ENCODE measurements at places on chromosomes 16 and 17.

DNA sequence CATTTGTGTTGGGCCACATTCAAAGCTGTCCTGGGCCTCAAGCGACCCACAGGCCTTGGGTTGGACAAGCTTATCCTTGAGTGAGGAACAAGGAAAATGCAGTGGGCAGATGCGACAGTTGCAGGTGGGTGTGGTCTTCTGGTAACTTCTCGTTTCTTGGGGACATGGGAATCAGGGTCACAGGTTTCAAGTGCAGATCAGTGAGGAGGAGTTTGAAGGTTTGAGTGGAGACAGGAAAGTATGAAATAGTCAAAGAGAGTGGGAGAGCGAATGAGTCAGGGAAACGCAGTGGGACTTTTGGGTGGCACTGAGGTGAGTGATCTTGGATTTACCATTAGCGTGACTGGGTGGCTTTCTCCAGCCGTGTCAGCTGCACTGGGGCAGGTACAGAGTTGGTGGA is 15.4 kb upstream of the CCL22 start:
- no peak for DNase-seq

GRCh38 chr16:65490286-65490685 is 368.4 kb upstream of the CDH11 start:
- no peak for DNase-seq

DNA sequence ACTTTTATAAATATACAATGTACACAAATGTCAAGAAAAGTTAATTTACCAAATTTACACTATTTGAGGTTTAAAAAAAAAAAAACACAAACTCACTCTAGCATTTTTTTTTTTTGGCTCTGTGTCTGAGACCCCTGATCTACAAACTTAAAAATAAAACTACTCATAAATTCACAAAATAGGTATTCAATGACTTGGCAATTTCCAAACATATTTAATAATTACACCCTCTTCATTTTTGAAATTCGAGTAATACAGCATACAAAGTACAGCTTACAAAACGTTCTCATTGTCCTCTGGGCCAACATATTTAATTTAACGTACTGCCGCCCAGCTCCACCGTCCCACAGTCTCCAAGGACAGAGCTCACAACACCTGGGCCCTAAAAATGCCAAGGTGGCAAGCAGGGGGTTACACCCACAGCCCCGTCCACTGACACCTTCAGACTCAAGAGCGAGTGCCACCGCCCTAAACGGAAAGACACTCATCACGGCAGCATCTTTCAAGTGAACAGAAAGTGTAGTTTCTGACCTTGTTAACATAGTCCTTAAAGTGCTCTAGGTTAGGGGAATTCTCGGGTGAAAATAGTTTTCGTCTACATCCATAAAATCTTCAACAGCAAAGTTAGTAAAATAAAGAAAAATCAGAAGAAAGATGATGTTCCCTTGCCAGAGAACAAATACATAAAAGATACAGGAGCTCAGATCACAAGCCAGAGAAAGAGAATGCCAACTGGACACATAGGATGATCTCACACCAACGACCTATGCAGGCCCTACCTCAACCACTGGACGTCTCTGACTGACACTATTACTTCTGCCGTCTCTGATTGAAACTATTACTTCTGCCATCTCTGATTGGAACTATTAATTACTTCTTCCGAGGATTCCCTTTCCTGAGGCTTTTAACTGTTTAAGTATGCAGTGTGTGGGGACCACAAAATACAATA is 4.2 kb downstream of the ADCY9 start:
- DNase-seq = peak; percentile 34

DNA sequence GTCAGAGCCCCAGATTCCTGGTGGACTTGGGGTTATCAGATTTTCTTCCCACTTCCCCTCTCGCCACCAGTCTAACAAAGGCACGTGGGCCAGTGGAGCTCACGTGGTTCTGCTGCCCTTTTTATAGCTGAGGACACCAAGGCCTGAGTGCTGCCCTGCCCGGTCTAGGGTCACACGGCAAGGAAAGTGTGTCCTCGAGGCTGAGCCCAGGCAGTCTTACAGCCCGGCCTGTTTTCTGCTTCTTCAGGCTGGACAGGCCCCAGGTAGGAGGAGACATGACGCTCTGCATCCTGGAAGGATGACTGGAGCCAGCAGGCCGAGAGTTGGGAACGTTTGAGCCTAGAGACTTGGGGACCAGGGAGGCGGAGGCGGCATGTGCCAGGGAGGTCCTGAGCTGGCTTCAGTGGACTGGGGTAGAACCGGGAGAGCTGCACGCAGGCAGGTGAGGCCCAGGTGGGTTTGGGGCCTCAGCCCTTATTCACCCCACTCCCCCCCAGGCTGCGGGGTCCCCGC is 3.5 kb downstream of the CTRB1 start:
- DNase-seq = no peak

- peak; percentile 51 for DNase-seq
Observed at GRCh38 chr16:87850009-87851006, 19.0 kb downstream of the SLC7A5 start.

DNA sequence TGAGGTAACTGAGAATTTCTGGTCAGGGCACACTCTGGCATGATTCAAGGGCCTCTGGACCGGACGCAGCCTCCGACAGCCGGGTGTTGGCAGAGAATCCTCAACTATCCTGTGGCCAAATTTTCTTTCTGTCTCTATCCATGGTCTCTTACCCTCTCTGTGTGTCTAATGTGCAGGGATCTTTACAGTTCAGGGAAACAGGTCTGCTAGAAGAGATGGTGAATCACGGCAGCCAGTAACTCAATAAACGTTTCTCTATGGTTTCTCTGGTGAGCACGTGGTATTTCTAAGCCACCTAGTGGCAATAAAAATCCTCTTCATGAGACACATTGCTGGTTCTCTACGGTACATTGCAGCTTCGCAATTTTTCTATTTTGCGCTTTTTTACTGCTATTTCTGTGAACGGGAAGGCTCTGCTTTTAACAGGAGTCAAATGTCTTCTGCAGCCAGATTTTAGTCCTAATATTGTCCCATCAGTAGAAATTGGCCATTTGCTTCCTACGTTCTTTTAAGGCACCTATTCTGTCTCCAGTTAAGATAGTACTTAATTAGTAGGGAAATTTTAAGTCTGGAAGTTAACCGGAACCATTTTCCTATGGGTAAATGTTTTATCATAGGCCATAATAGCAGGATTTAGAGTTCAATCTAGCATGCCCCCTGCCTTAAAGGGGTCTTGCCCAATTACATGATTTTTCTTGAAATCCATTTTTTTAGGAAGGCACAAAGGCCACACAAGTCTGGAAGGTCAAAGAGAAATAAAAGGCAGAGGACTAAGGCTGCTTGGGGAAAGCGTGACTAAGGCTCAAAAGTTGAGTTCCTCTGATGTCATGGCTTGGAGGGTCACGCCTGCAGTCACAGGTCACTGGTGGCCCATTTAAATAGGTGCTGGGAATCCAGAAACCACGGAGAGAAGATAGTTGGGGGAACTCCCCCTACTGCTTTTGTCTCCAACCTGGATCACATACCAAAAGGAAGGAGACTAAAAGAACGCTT is 31.5 kb downstream of the QPRT start:
- peak; percentile 77 for DNase-seq

DNA sequence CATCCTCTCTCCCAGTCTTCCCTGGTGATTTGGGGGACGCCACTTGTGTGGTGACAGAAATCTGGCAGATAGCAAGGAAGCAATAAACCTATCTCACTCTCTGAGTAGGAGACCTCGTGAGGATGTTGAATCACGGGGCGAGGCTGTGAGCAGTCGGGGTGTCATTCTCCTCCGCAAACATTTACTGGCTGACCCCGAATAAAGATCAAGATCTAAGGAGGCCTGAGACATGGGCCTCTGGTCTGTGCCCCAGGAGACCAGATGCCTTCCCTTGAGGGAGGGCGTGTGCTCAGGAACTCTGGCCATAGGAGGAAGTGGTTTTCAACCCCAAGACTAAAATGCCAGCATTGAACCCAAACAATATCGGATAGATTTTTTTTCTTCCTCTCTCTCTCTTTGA is 53.1 kb downstream of the FOXL1 start:
- DNase-seq = no peak

GRCh38 chr17:47703191-47703591 is 9.2 kb downstream of the TBKBP1 start:
- DNase-seq = no peak

DNA sequence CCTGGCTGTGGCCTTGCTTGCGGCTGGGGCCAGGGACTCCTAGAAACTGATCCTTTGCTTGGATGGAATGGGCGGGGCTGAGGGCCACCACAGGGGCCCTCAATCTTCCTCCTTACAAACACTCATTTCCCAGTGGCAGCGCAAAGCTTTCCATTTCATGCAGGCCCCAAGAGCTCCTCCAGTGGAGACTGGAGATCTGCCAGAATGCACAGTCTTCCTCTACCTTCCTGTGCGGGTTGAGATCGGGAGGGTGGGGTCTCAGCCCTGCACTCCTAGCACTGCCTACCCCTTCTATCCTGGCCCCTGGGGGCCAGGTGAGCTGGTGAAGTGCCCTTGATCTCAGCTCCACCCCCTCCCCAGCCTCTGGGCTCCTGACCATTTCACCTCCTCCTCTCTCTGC is 1.7 kb downstream of the NRN1L start:
- DNase-seq = no peak

DNA sequence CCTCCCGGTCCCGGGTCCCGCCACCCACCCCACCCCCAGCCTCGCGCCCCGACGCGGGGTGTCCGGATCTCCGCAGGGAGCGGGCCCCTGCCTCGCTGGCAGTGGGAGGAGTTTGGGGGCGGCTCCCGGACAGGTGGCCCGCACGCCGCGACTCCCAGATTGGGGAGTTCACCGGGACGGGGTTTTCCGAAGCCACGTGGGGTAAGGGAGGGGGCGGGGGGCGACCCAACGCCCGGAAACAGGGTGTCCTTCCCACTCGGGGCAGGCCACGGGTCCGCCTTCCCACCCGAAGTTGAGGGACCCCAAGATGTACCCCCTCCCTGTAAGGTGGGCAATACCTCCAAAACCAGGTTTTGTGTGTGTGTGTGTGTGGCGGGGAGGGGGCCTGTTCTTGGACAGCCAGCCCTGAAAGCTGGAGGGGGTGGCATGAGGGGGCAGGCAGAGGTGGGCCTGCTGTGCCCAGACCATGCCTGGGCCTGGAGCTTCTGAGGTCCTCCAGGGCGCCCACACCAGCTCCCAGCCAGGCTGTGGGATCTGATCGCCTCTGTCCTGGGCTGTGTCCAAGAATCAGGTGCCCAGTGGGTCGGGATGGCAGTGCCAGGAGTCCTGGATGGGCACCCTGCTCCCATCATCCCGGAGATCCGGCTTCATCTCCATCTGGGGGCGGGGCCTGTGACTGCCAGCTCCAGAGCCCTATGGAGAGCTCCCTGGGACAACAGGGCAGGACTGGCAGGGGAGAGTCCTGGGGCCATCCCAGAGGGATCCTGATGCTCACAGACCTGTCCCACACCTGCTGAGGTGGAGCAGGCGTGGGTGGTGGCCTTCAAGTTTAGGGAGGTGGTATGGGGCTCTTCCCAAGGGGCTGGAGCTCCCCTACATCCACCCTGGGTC is 767 bp downstream of the SYNGR2 start:
- DNase-seq = peak; percentile 25

- DNase-seq = no peak
Observed at GRCh38 chr16:938136-938535, 32.6 kb downstream of the LMF1 start.

- DNase-seq = no peak
Observed at GRCh38 chr16:50830698-50831097, 88.8 kb downstream of the CYLD start.

DNA sequence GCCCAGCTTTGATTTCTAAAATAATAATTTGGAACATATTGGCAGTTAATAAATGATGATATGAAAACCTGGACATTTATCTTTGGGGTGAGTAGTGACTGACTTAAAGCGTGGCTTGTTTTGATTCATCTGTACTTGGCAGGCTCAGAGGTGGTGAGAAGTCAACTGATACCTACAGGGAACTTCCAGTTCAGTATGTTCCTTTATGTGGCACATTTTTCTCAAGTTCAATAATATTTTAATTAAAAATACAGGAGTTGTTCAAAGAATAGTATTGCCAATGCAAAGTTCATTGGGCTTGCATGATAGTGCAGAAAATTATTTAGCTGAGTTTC is 34.3 kb downstream of the SLC47A1 start:
- DNase-seq = no peak

GRCh38 chr16:86306011-86306644 is 204.2 kb upstream of the FOXF1 start:
- DNase-seq = no peak

- DNase-seq = peak; percentile 10
Observed at GRCh38 chr17:35666967-35667532, 64.4 kb upstream of the RASL10B start.

GRCh38 chr16:73304008-73304774 is 256.3 kb upstream of the ZFHX3 start:
- no peak for DNase-seq

GRCh38 chr17:55510986-55511721 is at the start of gene SMIM36:
Gene SMIM36, minus strand, starts transcription at chr17:55511452.
- no peak for DNase-seq

- DNase-seq = no peak
Observed at GRCh38 chr16:48011878-48012658, 143.7 kb downstream of the ABCC12 start.

DNA sequence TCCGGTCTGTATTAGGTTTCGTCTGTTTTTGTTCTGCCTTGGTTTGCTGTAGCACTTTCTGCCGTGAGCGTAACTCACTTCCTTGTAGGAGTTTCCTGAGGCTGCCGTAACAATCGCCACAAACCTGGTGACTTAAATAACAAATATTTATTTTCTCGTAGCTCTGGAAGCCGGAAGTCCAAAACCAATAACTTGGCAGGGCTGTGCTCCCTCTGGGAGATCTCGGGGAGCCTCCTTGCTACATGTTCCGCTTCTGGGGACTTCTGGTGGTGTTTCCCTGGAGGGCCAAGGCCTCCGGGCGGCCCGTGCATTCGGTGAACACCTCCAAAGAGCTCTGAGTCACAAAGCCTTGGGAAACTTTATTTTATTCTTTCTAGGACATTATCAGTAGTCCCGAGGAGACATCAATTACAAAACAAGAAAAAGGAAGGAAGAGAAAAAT is 6.8 kb upstream of the WDR45B start:
- peak; percentile 32 for DNase-seq

DNA sequence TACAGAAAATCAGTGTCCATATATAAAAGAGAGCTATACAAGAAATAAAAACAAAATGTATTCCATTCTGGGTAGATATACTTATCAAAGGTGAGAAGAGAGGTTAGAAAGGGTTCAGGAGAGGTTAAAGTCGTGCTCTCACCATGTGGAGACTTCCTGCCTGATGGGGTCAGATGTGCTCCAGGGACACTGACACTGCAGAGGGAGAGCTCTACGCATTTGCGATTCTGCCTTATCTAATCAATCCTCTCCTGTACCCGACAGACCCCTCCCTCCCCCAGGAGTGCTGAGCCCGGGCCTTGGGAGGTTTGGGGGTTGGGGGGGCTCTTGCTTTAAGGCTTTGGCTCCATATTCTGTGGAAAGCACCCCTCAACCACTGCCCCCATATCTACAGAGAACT is 16.6 kb upstream of the SLC5A11 start:
- DNase-seq = no peak

- peak; percentile 70 for DNase-seq
Observed at GRCh38 chr16:82626791-82627261, at the start of gene CDH13. Gene CDH13, plus strand, starts transcription at chr16:82626969.

GRCh38 chr16:47043970-47044684 is 70.7 kb upstream of the DNAJA2 start:
- no peak for DNase-seq

- DNase-seq = no peak
Observed at GRCh38 chr17:37417852-37418251, 11.2 kb downstream of the TADA2A start.
